Activated CD8-positive, alpha-beta memory T cell treated with anti-CD3 and anti-CD28 coated beads for 48 hours (primary cell): ENCODE measurements at places on chromosomes 16 and 17.

GRCh38 chr17:2068519-2069051 is 13.7 kb downstream of the HIC1 start:
- DNase-seq = no peak

DNA sequence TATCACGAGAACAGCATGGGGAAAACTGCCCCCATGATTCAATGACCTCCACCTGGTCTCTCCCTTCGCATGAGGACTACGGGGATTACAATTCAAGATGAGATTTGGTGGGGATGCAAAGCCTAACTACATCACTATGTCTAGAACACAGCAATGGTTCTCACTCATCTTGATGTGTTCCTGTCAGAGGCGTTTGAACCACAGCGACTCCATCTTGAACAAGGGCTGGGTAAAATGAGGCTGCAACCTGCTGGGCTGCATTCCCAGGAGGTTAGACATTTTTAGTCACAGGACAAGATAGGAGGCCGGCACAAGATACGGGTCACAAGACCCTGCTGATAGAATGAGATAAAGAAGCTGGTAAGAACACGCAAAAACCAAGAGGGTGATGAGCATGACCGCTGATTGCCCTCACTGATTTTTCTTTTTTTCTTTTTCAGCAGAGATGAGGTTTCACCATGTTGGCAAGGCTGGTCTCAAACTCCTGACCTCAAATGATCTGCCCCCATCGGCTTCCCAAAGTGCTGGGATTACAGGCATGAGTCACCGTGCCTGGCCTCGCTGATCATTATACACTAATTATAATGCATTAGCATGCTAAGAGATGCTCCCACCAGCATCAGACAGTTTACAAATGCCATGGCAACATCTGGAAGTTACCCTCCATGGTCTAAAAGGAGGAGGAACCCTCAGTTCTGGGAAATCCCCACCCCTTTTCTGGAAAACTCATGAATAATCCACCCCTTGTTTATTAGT is 3.0 kb upstream of the PPY start:
- no peak for DNase-seq

DNA sequence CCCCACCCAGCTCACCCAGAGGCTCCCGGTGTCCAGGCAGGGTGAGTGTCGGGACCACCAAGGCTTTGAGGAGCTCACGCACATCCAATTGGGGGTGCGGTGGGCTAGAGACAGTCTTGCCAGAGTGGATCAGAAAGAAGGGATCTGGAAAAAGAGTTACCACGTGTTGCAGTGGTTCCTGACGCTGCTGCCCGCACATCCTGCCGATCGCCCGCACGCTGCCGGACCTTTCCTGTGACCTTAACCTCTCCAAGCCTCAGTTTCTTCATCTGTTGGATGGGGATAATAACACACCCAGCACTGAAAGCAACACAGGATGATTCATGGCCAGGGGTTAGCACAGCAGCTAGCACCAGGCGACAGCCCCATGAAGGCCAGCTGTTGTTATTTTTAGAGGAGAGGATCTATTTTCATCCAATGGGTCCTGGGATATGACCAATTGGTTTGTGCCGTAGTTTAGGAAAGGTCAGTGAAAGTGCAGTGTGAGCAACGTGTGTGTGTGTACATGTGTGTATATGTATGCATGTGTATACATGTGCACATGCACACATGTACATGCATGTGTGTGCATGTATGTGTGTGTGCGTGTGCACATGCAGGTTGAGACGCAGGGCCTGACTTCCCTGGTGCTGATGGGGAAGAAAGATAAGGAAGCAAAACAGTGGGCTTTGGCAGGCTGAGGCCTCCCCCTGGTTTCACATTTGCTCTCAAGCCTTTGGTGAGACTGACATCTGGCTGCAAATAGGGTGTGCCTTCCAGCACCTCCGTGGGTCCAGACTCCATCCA is 2.5 kb downstream of the ITGAX start:
- DNase-seq = no peak

DNA sequence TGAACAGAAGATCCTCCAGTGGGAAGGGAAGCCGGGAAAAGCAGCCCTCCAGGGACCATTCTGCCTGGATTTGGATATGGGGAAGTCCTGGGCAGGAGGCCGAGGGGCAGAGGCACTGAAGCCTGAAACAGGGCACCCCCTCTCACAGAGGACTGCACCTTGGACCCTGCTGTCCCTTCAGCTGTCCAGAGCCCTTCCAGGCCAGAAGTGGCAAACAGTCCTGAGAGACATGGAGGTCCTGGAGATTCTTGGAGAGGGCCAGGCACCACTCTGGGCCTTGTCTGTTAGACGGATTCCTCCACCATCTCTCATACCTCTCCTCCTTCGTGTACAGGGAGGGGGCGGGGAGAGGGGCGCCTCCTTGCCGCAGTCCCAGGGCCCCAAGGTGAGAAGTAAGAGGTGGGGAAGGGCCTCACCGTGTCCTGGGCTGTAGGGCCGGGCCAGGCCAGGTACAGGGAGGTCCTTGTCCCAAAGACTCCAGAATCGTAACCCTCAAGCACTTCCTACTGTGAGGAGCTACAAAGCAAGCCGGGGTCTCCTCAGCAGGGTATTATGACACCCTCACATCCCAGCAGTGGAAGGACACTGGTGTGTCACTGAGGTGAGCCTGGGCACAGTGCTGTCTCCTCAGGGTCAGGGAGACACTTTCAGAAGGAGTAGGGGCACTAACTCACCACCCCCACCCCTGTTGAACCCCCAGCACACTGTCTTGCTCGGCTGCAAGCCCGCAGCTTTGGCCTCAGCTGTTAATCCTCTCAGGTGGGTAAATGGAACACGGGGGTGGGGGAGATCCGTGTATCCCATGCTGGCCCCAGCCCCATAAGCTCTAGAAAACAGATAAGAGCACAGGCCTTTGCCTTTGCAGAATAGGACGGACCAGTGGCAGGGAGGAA is 16.6 kb upstream of the TBX2 start:
- DNase-seq = no peak

DNA sequence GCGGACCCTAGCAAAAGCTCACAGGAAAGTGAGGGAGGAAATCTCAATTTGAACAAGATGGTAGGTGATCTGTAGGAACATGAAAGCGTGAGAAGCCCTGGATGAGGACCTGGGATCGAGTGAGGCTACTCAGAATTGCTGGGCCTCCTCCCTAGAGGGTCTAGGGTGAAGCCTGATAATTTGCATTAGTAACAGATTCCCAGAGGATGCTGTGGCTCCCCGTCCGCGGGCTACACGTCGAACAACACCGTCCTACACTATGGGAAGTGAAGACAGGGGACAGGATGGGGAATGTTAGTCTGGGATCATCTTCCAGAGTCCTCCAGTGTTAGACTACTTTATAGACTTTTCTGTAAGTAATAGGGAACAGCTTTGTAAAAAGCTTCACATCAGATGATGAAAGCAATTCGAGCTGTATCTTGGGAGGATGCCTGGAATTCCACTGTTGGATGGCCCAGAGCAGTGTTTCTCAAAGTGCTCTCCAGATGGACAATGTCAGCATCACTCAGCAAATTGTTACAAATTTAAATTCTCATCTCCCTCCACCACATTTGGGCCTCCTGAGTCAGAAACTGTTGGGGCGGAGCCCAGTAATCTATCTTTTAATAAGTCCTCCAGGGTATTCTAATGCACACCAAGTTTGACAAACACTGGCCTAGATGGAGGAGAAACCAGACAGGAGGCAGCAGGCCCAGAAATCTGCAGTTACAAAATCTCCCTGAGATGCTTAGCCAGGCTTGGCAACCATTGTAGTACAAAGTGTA is 6.5 kb downstream of the FNDC8 start:
- no peak for DNase-seq

DNA sequence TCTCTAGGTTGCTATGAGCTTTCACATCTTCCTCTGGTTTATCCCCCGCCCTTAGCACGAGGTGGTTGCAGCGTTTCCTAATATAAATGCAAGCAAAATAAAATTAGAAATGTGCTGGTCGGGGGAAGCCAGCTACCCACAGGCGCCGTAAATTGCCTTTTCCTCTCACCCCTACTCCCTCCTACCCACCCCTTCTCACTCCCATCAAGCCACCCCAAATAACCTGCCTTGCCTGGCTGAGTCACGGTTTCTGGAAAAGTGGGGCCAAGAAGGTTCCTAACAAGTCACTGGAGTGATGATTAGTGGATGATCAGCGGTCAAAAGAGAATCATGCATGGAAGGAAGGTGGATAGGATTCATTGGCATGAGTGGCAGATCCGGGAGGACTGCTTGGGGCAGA is 120.9 kb upstream of the RBFOX1 start:
- DNase-seq = no peak

- no peak for DNase-seq
These were observed 76.5 kb downstream of the NETO2 start for GRCh38 chr16:47067203-47067602.

DNA sequence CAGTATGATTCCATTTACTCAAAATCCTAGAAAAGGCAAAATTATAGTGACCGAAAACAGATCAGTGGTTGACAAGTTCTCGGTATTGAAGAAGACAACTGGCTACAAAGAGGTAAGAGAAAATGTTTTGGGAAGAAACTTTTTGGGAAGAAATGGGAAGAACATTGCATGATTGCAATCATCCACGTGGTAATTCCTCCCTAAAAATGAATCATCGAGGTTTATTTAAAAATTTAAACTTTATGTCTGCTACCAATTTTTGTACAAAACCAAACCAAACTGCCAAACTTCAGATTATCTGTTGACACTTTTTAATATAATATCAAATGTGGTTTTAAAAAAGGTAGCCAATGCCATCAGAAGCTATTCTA is 8.1 kb downstream of the SMURF2 start:
- DNase-seq = no peak

DNA sequence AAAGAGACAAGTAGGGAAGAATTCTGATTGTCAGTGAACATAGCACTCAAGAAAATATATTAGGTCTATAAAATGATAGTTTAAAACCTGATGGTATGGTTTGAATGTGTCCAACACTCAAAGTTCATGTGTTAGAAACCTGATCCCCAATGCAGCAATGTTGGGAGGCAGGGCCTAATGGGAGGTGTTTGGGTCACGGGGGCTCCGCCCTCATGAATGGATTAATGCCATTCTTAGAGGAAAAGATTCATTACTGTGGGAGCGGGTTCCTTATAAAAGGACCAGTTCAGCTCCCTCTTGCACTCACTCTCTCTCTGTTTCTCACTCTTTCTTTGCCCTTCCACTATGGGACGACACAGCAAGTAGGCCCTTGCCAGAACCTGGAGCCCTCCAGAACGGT is 41.5 kb upstream of the SLC47A1 start:
- no peak for DNase-seq

DNA sequence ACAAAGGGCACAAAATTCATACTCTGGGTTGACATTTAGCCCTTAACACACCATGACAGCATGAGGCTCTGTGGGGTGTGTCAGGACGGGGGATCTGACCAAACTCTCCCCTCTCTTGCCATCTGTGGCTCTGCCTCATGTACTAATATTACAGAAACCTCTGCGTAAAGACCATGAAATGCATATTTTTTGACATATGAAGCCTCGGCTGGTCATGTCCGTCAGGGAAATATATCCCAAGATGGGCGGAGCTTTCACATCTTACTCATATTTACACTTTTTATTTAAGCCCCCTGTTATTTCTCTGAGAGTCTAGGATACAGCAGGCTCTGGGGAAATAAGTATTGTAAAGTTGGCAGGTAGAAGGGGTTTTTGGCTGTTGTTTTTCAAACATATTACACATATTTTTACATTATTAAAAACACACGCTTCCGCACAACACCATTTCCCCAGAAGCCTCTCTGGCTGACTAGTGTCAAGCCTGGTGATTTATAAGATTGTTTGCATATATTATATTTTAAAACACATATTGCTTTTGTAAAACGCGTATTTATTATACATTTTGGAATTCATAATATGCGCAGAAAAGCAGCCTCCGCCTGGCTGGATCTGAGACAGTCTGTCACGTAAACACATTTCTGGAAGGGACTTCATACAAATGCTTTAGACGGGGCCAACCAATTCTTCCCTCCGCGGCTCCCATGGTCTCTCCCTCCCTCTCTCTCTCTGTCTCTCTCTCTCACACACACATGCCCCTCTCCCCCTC is 237.7 kb upstream of the ZFHX3 start:
- no peak for DNase-seq

- DNase-seq = no peak
These were observed 40.3 kb upstream of the TNRC6A start for GRCh38 chr16:24689128-24689527.

DNA sequence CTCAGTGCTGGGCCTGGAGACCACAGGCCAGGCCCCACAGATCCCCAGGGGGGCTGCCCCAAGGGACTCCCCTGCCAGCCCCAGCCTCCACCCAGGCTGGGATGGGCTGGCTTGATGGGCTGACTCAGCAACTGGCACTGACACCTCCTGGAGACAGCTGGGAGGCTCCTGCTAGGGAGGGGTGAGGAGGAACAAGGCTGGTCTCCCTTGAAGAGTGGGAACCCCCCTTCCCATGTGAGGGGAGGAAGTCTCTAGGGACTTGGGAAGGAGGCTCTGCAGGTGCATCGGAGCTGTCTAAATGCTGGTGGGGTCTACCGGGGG is 10.4 kb downstream of the NHERF1 start:
- DNase-seq = no peak

- no peak for DNase-seq
These were observed 36.8 kb downstream of the SOCS1 start for GRCh38 chr16:11219178-11219577.

DNA sequence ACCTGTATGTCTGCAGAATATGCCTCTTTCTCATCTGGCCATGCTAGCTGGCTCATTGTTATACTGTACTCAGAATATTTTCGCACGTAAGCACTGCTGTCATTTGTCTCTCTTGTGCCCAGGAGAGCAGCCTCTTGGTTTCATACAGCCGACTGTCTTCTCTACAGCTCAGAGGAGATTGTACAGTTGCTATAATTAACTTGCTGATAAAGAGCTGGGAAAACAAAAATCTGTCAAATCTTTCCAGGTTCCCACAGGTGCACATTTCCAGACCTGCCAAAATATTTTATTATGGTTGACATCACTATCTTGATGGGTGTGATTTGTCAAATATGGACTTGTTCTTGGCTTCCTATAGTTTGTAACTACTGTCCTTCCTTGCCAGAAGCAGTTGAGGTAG is 122.7 kb downstream of the FTO start:
- DNase-seq = no peak

GRCh38 chr17:79843816-79844800 is 4.9 kb upstream of the CBX4 start:
- no peak for DNase-seq

DNA sequence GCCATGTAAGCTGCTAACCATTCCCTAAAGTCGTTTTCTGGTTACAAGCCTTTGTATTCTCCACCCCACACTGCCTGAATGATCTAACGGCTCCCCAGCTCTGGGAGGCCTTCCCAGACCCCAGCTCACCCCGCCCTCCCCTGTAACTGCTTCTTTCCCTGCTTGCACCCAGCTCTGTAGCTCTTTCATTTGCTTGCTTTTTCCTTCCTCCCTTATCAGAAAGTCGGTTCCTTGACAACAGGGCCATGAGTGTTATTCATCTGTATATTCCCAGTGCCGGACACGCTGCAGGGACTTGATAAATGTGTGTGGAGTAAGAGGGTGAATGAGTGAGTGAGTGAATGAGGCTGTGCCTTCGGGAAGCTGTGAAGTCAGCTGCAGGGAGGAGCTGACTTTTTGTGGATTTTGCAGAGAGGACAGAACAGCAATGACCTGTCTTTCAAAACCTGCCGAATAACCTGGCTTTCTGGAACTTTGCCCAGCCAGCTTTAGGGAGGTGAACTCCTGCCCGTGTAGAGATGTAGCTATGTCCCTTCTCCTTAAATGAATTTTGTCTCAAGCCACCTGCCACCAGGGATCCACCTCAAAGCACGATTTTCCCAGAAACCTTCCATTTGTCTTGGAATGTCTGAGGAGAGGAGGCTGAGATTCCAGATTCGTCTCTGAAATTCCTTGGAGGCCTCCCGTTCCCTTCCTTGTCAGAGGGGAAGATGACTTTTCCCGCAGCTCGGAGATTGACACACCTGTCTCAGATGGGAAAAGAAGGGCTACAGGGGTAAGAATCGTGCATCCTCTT is 20.0 kb upstream of the CACNG4 start:
- no peak for DNase-seq

- DNase-seq = no peak
These were observed 24.8 kb upstream of the NDRG4 start for GRCh38 chr16:58475091-58475619.
